ENCODE measurements at places on chromosomes 11 and 22. TPM values are rescaled to one million over a fixed set of nuclear protein-coding genes. Genes with fewer than 3 reads are reported as not detected.

RIN1 gene
- 9.0 TPM for polyA plus RNA-seq

LRRC74B gene
- polyA plus RNA-seq = not detected

KLHL35 gene
- polyA plus RNA-seq = 0.56 TPM

PRR33 gene
- polyA plus RNA-seq = 0.03 TPM

OR9G4 gene
- polyA plus RNA-seq = not detected

MIOX gene
- polyA plus RNA-seq = not detected

SPDYC gene
- not detected for polyA plus RNA-seq

ANGPTL5 gene
- 2.1 TPM for polyA plus RNA-seq

CAT gene
- 268 TPM for polyA plus RNA-seq

SESN3 gene
- polyA plus RNA-seq = 1.5 TPM

GPHA2 gene
- not detected for polyA plus RNA-seq

NPAS4 gene
- 0.06 TPM for polyA plus RNA-seq

VWCE gene
- 0.86 TPM for polyA plus RNA-seq

GGTLC3 gene
- polyA plus RNA-seq = not detected
